ENCODE measurements at places on chromosomes 1 and 21.

DNA sequence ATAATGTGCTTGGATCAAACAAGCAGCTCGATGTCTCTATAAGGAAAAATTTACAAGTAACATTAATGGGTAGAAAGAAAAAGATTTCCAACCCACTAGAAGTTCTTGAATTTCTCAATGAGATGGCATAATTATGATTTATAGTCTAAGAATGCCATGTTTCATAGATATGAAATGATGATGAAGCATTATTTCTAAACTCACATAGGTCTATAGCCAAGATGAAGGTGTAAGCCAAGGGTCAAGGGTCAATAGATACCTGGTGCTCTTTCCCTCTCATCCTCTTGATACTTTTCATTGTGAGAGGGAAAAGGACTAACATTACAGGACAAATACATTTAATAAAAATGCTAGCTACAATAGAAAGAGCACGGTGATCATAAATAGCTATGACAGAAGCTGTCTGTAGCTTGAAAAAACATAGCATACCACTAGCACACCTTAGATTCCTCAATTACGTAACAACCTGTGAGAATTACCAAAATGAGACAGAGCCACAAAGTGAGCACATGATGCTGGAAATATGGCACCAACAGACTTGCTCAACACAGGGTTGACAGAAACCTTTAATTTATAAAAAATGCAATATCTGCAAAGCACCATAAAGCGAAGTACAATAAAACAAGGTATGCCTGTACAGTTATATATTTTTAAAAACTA is 26.3 kb upstream of the F13B start:
- no peak for DNase-seq

GRCh38 chr1:107575226-107575625 is 389.8 kb downstream of the VAV3 start:
- peak; percentile 44 for DNase-seq

GRCh38 chr1:67060811-67061218 is 6.9 kb upstream of the SLC35D1 start:
- DNase-seq: peak; percentile 93

- DNase-seq: no peak
Measured at GRCh38 chr1:40451238-40451585, 936 bp downstream of the ZFP69B start.

- no peak for DNase-seq
Measured at GRCh38 chr1:91499904-91500755, 521 bp upstream of the CDC7 start.

- no peak for DNase-seq
Measured at GRCh38 chr1:216028631-216029030, 394.6 kb downstream of the USH2A start.

GRCh38 chr21:46274797-46275390 is 10.5 kb downstream of the MCM3AP start:
- no peak for DNase-seq

DNA sequence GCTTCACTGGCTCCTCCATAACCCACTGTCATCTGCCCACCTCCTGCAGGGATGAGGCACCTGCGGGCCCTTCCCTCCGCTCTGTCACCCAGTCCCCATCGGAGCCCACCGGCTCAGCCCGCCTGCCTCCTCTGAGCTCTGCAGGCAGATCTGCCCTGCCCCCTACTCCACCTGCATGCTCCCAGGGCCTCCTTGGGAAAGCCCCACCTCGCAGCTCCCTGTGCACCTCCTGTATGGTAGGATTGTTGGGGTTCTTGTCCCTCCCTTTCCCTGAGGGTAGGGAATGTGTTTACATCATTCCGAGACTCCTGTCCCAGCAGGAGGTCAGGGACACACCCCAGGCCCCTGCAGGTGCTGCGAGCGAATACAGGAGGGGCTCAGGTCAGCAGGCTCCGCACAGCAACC is 50.5 kb downstream of the SIK1 start:
- no peak for DNase-seq

Data from kidney tubule cell (primary cell).